Stimulated activated CD4-positive, alpha-beta T cell treated with anti-CD3 and anti-CD28 coated beads, Interleukin-1b, Interleukin-23, amount 100 ng/mL, for 1 hour (primary cell): ENCODE measurements at places on chromosomes 3 and 15.

DNA sequence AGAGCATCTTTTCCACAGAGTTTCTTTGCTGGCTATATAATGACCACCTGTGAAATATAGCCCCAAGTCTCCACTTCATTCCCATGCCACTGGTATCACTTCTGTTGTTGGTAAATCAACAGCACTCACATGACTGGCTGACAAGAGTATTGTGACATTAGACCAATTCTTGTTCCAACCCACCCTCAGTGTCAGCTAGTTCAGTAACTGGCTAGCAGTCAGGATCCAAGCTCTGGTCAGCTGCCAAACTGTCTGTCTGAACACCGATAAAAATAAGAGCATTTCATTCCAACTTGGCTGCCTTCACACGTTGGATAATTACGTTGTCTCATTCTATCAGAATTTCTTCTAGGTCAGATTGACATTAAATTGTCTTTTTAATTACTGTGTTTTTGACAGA, 166.5 kb downstream of the USP13 start:
- no peak for DNase-seq

DNA sequence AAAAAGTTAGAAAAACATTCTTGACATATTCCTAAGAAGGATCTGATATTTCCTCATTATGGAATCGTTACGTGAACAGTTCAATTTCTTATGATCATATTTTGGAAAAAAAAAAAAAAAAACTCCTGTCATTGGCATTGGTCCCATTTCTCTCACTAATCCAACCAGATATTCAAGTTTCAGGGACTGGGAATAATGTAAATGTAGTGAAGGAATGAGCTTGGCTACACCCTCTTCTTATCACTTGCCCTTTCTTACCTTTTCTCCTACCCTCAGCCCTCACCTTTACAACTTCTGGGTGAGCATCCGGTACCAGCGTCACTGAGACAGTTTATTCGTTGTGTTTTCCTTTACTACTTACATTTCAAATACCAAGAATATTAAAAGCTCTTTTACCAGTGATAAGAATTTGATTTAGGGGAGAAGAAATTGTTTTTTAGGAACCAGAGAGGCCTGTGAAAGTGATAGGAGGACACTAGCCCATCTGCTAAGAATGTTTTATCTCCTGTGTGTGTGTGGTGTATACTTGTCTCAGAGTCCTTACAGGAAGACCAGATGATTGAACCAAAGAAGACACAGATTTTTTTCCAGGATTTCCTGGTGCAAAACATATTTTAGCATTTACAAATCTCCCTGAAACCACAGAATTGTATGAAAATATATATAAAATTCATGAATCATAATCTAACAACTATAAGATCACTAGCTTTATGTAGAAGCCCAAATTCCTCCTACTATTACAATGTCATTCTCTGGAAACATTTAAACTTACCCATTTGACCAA, 946.7 kb downstream of the ZPLD1 start:
- DNase-seq = no peak

DNA sequence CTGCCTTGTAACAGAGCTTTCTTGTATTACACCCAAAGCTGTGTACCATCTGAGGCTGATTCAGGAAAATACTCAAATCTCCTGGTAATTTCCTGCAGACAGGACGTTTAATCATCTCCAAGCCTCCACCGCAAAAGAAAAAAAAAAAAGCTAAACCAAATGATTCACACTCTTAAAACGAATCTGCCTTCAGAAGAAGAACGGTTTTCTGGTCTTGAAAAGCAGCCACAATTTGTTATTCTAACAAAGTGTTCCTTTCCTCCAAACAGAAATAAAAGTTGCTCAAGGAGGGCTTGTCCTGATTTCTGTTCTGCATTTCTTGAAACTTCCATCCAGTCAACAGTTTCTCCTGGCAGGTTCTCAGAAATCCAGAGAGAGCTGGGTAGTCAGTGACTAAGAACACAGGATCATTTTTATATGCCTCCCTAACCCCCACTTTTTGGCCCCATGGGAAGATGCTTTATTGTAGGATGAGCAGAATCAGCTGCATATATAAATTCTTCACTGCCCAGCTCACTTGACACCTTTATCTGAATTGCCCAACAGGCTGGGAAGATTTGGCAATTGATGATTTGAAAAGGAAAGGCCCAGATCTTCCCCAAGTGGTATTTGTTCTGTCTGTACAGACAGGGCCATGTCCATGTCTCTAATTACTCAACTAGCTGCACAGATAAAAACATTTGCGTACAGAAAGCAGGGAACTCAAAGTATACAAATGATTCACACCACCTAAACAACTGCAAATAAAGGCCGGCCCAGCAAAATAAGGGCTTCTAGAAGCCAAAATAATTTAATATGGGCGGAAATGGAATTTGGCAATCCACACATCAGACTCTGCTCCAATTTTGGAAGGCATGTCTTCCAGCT, 41.0 kb upstream of the PRICKLE2 start:
- DNase-seq = no peak

- DNase-seq = no peak
Measured at GRCh38 chr3:19025441-19025840, 122.9 kb upstream of the KCNH8 start.

DNA sequence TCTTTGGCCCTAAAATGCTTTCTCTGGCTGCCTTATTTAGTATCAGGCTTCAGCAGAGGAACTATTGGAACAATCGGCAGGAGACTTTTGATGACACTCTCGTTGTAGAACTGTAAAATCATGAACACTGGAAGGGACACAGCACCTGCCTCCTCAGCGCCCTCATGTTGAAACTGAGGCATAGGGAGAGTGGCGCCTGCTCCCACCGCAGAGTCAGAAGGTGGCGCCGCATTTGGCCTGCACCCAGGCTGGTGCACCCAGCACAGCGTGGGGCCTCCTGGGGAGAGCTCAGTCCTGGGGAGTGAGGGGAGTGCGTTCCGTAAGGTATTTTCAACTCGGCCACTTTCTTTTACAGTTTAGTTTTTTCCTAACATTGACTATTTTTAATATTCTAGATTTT, 78.2 kb upstream of the BLM start:
- DNase-seq = no peak

GRCh38 chr3:112640930-112641801, at the start of gene CCDC80:
Gene CCDC80, minus strand, starts transcription at chr3:112641143. Its CDS starts 1,238 bp downstream, at chr3:112639905.
- DNase-seq = no peak

- no peak for DNase-seq
Measured at GRCh38 chr15:53046153-53046790, 256.1 kb upstream of the ONECUT1 start.

GRCh38 chr3:117442566-117442965, 733.0 kb downstream of the TUSC7 start:
- no peak for DNase-seq

GRCh38 chr15:31098491-31098917, 3.0 kb downstream of the TRPM1 start:
- no peak for DNase-seq

GRCh38 chr3:120820748-120821147, 78.2 kb downstream of the GTF2E1 start:
- DNase-seq = no peak

DNA sequence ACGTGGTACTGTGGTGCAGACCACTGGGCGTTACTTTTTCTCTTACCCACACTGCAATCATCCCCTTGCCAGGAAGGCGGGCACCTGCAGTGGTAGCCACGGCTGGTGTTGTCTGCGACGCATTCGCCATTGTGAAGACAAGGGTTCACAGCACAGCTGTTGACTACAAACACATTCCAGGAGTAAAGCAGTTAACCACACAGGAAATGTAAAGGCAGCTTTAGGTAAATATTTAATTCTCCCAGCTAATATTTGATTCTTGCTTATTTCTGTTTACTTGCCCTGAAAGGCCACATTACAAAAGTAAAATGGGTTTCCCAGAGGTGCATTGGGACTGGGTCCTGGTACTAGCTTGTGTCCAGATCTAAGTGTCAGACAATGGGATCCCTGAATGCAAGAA, 45.4 kb downstream of the HEG1 start:
- no peak for DNase-seq

- no peak for DNase-seq
Measured at GRCh38 chr3:42517117-42517516, 14.7 kb downstream of the VIPR1 start.

- no peak for DNase-seq
Measured at GRCh38 chr3:139655909-139656595, 21.7 kb downstream of the NMNAT3 start.

- no peak for DNase-seq
Measured at GRCh38 chr15:63803106-63803886, 30.5 kb downstream of the HERC1 start.

GRCh38 chr15:85316244-85316934, 64.0 kb upstream of the AKAP13 start:
- no peak for DNase-seq

GRCh38 chr3:72604328-72604727, 243.9 kb downstream of the SHQ1 start:
- DNase-seq = no peak

GRCh38 chr3:76941376-76941775, 98.5 kb upstream of the ROBO2 start:
- no peak for DNase-seq

GRCh38 chr3:71271596-71271995, 311.9 kb downstream of the FOXP1 start:
- no peak for DNase-seq

GRCh38 chr15:60374209-60374608, 23.6 kb downstream of the ANXA2 start:
- DNase-seq = no peak

DNA sequence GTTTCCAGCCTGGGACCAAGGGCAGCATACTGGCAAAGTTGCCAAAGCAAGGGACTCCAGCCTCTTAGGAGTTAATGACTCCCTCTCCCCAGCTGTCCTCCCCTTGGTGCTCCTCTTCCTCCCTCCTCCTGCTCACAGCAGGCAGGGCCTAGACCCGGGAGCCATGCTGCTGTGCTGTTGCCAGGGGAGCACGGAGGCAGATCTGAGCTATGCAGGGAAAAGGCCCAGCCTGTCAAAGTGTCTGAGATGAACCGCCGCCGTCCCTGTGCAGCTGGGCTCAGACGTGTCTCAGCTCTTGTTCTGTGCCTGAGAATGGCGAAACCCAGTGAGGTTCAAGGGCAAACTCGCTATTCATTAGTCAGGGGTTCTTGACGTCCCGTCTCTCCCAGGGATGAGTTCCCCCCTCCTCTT, 60.8 kb upstream of the POLG start:
- no peak for DNase-seq

DNA sequence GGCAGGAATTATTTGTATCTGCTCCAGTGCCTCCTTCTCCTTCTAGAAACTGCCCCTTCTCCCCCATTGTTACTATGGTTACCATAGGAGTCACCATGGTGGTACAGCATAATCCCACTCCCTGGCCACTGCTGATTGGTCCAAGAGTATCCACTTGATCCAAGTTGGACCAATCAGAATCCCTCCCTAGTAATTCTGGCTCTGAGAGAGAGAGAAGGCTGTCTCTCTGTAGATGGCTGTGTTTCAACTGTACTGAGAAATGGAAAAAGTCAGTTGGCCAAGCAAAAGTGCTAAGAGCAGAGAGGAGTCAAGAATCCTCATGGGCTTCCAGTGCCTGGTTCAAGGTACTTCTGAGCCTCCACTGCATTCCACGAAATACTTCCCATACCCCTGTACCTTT, 120.6 kb upstream of the SPATA12 start:
- DNase-seq = no peak

- no peak for DNase-seq
Measured at GRCh38 chr3:185292238-185292637, 38.4 kb upstream of the EHHADH start.

- no peak for DNase-seq
Measured at GRCh38 chr3:192068464-192069254, 607.7 kb downstream of the PYDC2 start.

- DNase-seq = no peak
Measured at GRCh38 chr3:150447084-150447483, 39.0 kb downstream of the TSC22D2 start.

DNA sequence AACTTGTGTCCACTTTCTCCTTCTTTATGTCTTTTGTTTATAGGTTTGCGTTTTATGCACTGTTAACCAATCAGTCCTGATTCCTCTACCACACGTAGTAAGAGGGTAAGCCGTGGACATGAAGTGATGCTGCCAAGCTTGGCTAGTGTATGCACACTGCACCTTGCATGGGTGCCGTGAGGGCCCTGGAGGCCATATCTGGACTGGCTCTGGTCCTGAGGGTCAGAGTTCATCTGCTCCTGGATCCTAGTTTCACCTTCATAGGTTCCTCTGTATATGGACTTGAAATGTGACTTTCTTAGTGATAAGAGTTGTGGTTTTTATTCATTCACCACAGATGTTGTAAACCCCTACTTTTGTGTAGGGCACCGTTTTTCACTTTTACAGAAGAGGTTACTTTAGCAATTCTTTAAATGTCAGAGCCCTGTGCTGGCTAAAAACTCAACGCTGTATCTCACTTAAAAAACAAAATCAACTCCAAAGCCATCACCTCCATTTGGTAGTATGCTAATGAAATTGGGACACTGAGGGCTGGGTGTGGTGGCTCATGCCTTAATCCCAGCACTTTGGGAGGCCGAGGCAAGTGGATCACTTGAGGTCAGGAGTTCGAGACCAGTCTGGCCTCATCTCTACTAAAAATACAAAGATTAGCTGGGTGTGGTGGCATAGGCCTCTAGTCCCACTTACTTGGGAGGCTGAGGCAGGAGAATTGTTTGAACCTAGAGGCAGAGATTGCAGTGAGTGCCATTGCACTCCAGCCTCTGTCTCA, 22.9 kb downstream of the SIAH2 start:
- DNase-seq = no peak

DNA sequence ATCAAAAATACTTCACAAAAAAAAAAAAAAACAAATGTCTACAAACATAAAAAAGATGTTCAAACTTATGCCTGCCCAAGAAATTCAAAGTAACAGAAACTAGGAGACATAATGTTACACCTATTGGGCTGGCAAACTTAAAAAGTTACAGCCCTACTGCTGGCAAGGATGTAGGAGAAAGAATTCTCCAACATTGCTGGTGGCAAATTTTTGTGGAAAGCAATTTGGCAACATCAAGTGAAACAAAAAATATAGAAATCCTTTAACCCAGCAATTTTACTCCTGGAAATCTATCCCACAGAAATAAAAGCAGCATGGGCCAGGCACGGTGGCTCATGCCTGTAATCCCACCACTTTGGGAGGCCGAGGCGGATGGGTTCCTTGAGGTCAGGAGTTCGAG, 73.2 kb downstream of the STAG1 start:
- no peak for DNase-seq

DNA sequence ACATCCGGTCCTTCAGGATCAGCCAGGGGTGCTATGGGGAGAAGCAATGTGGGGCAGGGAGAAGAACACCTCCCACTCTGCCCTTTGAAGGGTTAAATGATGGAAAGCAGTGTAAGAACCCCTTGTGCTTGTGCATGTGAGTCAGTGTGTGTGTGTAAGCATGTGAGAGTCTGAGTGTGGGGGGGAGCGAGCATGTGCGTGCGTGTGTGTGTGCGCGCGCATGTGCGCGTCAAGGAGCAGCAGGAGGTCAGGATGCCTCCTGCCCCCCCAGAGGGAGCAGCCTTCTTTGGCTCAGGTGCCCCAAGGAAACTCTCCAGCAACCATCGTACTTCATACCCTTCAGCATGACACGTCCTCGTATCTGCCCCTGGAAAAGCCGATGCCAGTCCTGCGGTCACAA, 30.3 kb downstream of the GALNT15 start:
- DNase-seq = no peak
